Astrocyte of the spinal cord (primary cell): ENCODE measurements at places on chromosomes 6 and 20.

DNA sequence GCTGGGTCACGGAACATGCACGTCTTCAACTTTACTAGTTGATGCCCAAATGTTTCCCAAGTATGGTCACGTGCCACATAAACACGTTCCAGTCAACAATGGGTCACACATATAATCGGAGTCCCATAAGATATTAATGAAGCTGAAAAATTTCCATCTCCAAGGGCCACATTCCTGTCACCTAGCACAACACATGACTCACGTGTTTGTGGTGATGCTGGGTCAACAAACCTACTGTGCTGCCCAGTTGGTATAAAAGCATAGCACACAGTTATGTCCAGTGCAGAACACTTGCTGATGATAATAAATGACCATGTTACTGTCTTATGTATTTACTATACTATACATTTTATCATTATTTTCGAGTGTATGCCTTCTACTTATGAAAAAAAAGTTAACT, 68.0 kb upstream of the INSM1 start:
- no peak for DNase-seq

DNA sequence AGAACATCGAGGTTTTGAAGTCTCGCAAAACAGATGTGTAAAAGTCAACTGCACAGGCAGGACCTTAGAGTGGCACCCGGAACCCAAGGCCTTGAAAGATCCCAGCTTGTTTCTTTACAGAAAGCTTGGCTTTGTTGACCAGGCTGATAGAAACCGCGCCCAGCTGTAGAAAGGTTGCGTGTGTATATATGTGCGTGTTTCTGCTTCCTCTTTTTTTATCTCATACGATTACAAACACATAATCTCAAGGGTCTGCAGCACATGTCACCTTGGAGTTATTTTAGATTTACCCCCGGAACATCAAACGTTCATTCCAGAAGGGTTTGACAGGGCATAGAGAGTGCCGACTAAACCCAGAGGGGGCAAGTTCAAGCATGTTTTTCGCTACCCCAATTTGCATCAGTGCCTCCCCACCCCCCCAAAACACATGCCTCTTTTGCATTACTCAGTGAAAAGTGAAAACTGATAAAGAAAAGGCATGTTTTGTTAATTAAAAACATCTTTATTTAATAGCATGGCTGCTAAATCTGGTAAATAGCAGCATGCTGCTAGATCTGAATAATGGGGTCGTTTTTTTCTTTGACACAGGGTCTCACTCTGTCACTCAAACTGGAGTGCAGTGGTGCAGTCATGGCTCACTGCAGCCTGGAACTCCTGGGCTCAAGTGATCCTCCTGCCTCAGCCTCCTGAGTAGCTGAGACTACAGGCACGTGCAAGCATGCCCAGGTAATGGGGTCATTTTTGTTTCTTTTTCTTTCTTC, 33.2 kb upstream of the NCOA3 start:
- DNase-seq: no peak

GRCh38 chr20:49668181-49668877, 45.3 kb downstream of the B4GALT5 start:
- DNase-seq: no peak

- no peak for DNase-seq
Observed at GRCh38 chr6:145844933-145845540, 30.4 kb upstream of the FBXO30 start.

GRCh38 chr20:1062334-1063010, 55.9 kb upstream of the PSMF1 start:
- no peak for DNase-seq

DNA sequence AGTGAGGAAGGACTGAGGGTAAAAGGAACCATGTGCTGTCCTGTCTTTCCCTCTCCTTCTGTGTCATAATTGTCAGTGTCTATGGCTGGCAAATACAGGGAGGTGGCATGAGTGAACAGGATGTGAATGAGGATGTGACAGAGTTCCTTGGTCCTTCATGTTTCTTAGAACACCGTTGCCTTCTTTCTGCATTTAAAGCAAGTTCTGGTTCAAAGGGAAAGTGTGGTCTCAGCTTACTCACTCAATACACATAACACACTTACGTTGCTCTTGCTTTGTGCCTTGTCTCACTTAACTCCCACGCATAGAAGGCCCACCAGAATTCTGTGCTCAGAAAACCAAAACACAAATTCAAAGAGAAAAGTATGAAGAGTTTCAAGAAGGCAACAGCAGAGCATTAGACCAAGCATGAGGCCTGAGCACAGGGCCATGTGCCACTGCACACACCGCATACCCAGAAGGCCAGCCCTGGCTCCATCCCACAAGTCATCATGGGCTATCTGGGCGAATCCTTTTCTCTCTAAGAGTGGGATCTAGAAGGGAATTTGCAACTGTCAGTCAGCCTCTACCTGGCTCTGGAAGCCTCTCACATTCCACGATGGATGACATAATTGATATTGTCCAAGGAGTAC, 38.9 kb upstream of the SAYSD1 start:
- DNase-seq: no peak

DNA sequence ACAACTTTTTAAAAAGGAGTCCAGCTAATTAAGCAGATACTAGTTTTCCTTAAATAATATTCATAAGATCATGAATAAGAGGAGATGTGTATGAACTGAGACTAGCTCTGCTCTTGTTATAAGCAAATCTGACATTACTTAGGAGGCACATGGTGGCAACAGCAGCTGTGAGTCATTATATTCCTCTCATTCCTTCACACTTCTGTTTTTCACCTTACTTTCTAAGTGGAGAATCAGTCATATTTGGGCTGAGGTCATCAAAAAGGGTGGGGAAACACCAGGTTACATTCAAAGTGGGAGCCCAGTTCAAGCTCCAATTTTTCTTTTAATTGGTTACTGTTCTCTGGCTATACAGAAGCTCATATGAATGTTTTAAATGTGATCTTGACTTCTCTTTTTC, 6.0 kb upstream of the RIPPLY2 start:
- no peak for DNase-seq

GRCh38 chr6:65671922-65672321, 35.1 kb downstream of the EYS start:
- DNase-seq: no peak

DNA sequence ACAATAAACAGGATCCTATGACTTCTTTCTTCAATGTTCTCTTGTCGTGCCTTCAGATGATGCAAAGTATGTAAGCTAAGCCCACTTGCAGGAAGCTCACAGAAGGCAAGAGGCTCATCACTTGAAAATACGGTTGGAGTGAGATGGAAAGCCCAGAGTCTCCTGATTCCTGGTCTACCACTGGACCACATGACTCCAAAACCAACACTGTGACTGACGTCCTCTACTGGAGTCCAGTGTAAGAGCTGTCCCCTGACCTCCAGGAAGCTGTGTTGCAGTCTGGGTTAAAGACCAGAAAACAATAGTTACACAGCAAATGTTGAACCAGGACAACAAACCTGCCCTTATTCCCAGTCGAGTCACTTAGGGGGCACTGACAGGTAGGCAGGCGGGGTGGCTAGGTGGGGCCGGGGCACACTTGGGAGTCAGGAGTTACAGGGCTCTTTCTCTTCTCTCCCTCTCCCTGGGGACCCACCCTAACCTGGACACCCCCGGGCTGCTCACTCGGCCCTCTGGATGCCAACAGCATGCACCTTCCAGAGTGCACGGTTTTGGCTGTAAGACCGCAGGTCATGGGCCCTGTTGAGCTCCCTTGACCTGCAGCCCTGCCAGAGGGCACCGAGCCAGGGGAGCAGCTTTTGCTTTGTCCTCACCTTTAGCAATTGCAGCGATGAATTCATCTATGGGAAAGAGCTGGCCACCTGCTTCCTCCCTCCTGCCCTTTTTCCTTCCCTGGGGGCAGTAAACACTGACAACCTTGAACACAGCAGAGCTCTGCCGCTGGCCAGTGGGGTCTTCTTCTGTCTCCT, 7.4 kb downstream of the PCK1 start:
- DNase-seq: no peak

DNA sequence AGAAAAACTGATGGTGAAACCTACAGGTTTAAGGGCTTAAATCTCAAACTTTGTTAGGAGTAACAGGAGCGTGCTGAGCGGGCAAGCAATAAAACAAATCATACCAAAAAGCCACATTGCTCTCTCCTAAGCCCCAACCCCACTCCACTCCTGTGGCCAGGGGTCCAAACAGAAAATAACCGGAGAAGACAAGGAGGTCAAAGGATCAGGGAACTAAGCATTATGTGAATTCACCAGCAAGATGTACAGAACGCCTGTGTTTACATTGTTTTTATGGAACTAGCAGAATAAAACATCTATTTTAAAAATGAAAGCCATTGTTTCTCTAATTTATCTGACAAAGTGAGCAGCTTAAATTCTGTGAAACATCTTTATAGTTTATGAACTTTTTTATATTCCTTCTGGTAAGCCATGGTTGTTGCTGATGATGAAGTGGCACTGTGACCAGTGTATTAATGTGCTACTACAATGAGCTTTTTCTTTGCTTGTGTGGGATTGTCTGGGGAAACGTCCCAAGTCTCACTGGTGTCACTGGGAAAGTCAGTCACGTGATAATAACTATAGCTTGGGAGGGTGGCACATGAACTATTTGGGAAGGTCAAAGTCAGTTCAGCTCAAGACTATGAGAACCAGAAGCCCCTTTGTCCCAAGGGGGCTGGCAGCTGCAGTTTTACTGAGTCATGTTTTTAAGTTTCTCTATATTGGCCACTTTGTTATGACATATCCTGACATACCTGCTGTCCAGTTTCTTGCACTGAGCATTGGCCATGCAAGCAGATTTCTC, 9.8 kb downstream of the FAM210B start:
- DNase-seq: no peak

DNA sequence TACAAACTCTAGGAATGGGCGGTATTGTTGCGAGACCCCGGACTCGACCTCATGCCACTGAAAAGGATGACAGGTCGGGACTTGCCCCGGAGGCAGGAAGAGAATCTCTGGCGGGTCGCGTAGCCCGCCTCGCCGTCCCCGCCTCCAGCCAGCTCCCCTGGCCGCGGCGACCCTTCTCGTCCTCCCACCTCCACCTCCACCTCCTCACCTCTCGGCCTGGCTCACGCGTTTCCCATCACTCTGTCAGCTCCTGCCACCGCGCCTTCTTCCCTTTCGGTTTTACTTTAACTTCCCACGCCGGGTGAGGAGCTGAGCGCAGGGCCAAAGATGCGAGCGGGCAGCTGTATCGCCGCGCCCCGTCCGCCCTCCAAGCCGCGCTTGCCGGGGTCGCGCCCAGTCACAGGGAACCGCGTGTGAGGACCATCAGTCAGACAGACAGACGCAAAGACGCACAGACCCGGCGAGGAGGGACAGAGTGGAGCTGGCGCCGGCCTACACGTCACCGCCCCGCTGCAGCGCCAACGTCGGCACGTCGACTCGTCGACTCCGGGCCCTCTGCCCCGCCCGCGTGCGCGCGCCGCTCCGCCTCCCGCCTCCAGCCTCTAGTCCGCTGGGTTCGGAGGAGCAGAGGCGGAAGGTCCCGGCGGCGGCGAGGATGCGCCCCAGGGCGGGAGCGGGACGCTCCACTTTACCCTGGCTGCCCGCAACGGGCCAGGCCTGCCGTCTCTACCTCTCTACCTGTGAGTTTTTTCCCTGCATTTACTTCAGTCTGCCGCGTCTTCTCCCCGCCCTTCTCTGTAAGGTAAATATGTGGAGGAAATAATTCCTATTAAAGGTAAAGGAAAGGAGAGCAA, at the start of gene ASCC3:
Gene ASCC3 (minus strand): TSS at position 477 of the 854 bp plus-strand sequence. CDS start 13,332 bp downstream, outside the sequence.
- peak; percentile 90 for DNase-seq

- peak; percentile 94 for DNase-seq
Observed at GRCh38 chr6:109440331-109441068, at the start of the genes PPIL6 and SMPD2. Gene PPIL6 (minus strand): TSS chr6:109440628. CDS start chr6:109440590, 38 bp downstream. Gene SMPD2 (plus strand): TSS chr6:109440724. CDS start chr6:109441122, 398 bp downstream.

- DNase-seq: no peak
Observed at GRCh38 chr20:57595041-57596030, 24.9 kb downstream of the ZBP1 start.

GRCh38 chr6:16739329-16739801, 21.9 kb downstream of the ATXN1 start:
- DNase-seq: peak; percentile 85

GRCh38 chr6:128394167-128394566, 126.2 kb downstream of the PTPRK start:
- no peak for DNase-seq

- DNase-seq: peak; percentile 17
Observed at GRCh38 chr6:89350281-89350966, 2.1 kb downstream of the UBE2J1 start.
